ENCODE measurements at places on chromosomes 3 and 15. TPM values are rescaled to one million over a fixed set of nuclear protein-coding genes. Genes with fewer than 3 reads are reported as not detected.

Gene CCR5
- not detected for total RNA-seq

Gene B3GALNT1
- total RNA-seq = not detected

Gene ALDH1L1
- 4.9 TPM for total RNA-seq

Gene CHST14
- 9.0 TPM for total RNA-seq

DNA sequence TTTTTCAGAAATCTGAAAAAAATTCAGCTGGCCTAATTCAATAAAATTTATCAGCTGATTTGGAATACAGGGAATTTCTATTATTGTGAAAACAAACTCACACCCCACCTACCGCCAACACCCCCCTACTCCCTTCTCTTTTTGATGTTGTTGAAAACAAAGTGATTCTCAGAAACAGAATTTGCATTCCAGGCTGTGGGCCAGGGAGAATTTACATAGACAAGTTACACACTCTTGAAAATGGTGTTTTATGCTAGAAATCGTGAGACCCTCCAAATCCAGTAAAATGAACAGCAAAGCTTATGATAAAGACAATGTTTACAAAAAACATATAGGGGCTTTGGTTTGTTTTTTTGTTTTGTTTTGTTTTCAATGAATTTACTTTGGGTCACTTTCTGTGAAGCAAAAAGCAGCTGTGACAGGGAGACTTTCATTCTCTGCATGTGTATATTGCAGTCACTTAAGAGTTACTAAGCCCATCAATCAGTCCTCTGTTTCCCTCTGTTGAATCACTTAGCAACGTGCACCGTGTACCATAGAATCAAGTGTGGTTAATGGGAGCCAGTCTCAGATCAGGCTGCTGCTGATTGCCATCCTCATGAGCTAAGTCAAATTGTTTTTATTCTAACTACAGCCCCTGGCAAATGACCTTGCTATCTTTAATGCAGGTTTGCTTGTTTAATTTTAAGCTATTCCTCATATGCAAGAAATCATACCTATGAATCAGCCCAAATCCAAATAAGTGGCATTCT is 159.8 kb downstream of the ALCAM start:
- no peak for DNase-seq

GRCh38 chr15:75042730-75043508 is 19.5 kb downstream of the PPCDC start:
- peak; percentile 95 for DNase-seq

DNA sequence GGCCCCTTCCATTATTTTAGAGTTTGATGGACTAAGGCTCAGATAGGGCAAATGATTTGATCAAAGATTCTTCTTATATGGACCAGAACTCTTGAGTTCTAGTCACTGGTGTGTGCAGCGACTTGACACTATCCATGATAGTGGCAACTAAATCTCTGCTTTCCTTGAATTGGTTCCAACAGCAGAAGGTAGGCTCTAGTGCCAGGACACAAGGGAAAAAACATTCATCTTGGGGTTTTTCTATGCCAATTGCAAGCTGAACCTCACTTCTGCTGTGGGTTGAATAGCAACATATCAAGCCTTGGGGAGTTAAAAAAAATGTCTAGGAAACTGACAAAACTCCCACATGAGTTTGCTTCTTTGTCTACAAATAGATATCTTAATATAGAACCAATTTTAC is 35.1 kb downstream of the CTXND1 start:
- no peak for DNase-seq

All from HT-29 (cell line).